ENCODE measurements at places on chromosomes 1 and 21. TPM values are rescaled to one million over a fixed set of nuclear protein-coding genes. Genes with fewer than 3 reads are reported as not detected.

The AMY2A gene
- 0.24 TPM for total RNA-seq

GRCh38 chr1:241834733-241835377 lies 13.1 kb upstream of the EXO1 start:
- DNase-seq = no peak

GRCh38 chr1:175221557-175222175 lies 29.1 kb upstream of the KIAA0040 start:
- DNase-seq = peak; percentile 30

The CYP4Z1 gene
- 0.68 TPM for total RNA-seq

DNA sequence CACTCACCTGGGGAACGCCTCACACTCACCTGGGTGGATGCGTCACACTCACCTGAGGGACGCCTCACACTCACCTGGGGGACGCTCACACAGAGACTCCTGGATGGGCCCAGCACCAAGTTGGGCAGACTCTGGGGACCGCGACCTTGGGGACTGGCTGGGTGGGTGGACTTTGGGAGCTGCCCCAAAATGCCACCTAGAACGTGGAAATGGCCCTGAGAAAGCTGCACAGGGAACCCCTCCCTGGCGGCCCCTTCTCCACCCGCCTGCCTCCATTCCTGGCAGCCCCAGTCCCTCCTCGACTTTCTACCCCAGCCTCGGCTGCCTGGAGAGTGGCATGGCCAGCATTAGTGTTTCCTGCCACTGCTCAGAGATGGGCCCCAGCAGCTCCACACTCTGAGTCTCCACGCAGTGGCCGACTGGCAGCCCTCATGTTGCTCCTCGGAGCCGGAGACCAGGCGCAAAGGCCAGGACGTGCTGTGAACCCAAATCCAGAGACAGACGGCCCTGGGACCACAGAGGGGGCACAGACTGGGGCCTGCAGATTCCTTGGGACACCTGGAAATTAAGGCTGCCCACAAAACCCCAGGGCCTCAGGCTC lies 46.5 kb upstream of the ACTRT2 start:
- DNase-seq = peak; percentile 9

GRCh38 chr21:28136656-28137255 lies 855.9 kb downstream of the LTN1 start:
- no peak for DNase-seq

GRCh38 chr21:41613533-41613909 lies 105.6 kb upstream of the TMPRSS2 start:
- no peak for DNase-seq

GRCh38 chr21:14712121-14712715 lies 166.1 kb upstream of the SAMSN1 start:
- no peak for DNase-seq

- DNase-seq = no peak
Measured at GRCh38 chr1:168833801-168834224, 104.8 kb upstream of the DPT start.

GRCh38 chr1:216922406-216922805 lies 199.2 kb upstream of the ESRRG start:
- no peak for DNase-seq
